Naive thymus-derived CD4-positive, alpha-beta T cell (primary cell): ENCODE measurements at places on chromosomes 16 and 17.
A peak's percentile ranks its signal among the peaks of the same experiment; 100 is the strongest.

DNA sequence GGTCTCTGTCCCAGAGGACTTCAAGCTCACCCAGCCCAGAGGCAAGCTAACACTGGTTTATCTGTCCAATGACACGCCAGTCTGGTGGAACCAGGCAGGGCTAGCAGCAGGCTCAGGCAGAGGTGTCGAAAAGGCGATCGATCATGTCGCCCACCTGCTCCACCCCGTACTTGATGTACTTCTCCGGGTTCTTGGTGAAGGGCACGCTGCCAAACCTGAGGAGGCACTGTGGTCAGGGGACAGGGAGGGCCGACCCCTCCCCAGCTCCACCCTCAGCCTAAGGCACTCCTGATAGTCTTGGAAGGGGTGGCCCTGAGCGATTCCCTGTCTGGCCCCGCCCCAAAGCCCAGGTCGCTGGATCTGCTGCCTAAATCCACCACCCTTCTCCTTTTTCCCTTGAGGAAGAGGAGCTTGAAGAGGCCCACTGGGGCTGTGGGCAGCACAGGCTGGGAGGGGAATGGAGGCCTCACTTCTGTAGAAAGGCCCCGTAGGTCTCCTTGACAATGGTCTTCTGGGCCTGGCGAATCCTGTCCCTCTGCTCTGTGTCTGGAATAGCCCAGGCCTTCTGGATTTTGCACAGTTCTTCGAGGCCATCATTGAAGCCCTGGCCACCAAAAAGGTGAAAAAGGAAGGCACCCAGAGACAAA is 4.7 kb downstream of the ZACN start:
- DNase-seq, result no peak

GRCh38 chr17:28390141-28390540 is 15.9 kb downstream of the SLC46A1 start:
- DNase-seq, result no peak

DNA sequence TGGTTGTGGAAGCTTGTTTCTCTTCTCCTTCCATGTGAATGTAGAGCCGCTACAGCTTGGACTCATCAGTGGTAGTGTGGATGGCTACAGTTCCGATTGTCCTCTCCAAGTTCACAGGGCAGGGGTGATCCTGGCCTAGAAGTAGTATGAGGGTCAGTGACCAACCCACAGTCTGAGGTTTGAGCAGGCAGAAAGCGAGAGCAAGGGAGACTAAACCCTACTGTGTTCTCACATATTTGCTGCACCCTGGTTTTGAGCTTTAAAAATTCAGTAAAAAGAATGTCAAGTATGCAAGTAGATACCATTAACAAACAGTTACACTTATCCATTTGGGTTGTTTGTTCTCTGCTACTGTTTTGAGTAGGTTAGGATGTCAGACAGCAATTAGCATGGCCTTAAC is 148.9 kb downstream of the MRTFB start:
- DNase-seq, result no peak

GRCh38 chr17:5329784-5330557 is 47.9 kb downstream of the RABEP1 start:
- DNase-seq, result no peak

GRCh38 chr17:82679586-82680465 is 18.7 kb downstream of the RAB40B start:
- DNase-seq, result no peak

GRCh38 chr17:14061666-14062560 is 7.4 kb upstream of the COX10 start:
- no peak for DNase-seq

- DNase-seq, result no peak
Observed at GRCh38 chr17:909642-910323, 69.8 kb downstream of the NXN start.

- no peak for DNase-seq
Observed at GRCh38 chr16:50820225-50820624, 78.3 kb downstream of the CYLD start.

DNA sequence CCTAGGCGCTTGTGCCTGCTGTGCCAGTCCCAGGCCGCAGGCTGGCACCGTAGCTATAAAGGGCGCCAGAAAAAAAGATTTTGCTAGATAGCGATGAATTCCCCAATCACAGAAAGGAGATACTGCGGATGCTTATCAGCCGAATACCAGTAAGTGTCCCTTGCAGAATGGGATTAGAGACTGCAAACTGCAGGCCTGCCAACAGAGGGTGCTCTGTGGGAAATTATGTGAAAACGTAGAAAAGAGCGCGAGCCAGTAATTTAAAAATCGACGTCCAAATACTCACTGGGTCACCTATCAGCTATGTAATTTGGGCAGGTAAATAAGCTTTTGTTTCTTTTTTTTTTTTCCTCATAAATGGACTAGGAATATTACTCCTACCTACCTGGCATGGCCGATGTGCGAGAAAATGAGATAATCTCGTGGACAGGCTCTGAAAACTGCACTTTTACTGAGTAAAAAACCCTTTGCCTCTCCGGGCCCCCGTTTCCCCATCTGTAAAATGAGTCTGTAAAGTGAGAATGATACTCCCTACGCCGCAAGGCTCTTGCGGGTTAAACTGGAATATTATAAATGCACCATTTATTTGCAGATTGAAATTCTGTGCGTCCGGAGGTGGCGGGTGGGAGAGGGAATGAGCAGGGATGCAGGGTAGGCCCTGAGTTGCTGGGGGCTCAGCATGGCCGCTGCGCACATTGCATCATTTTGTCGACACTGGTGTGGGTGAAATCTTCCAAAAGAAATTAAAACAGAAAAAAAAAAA is 1.2 kb upstream of the COG1 start:
- DNase-seq, result peak; percentile 53

GRCh38 chr17:7579001-7579833 is at the start of gene CD68:
TSS of gene CD68 (plus strand) at chr17:7579638. CDS start at chr17:7579678, 40 bp downstream.
- no peak for DNase-seq

DNA sequence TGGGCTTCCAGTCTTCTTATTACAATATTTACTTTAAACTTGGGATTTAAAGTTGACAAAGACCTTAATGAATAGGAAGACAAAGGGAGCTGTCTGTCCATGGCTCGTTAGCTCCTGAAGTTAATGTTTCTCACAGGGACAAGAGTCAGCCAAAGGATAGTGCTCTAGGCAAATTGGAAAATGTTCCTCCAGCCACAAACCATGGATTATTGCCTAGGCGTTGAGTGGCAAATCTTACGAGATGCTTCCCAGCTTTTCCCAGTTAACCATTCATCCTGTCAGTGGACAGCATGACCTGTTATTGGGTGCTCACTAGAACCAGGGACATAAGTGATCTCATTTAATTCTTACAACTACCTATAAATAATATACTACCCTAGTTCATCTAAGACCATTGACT is 3.6 kb downstream of the TEX2 start:
- no peak for DNase-seq

GRCh38 chr17:81406117-81406953 is 11.1 kb downstream of the BAHCC1 start:
- DNase-seq, result no peak

GRCh38 chr17:32936894-32937500 is 9.0 kb downstream of the TMEM98 start:
- DNase-seq, result peak; percentile 55

- no peak for DNase-seq
Observed at GRCh38 chr17:16026895-16027294, 27.3 kb downstream of the TTC19 start.

DNA sequence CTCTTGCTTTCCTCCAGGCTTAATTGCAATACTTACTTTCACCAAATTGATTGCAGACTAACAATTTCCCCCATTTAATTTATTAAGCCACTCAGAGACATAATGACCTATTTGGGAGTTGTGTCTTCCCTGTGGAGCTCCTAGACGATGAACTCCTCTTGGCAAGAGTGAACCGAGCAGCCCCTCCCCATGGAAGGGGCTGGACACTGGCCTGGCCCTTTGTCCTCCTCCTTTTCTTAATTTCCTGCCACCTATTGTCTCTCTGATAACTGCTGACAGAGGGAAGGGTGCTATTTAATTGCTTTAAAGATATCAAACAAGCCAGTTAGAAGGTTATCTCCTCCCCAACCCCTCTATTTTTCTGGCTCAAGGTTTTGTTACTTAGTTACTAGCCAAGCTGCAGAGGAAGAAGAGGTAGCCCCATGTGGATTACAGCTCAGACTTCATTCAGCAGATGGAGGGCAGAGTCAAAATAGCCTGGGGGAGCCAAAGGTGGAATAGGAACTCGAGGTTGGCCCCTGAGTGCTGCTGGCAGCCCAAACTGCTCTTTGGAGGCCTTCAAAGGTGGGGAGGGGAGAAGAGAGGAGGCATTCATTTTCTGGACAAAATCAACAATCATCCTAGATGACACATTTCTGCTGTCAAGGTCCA is 3.7 kb upstream of the SSTR2 start:
- DNase-seq, result no peak

DNA sequence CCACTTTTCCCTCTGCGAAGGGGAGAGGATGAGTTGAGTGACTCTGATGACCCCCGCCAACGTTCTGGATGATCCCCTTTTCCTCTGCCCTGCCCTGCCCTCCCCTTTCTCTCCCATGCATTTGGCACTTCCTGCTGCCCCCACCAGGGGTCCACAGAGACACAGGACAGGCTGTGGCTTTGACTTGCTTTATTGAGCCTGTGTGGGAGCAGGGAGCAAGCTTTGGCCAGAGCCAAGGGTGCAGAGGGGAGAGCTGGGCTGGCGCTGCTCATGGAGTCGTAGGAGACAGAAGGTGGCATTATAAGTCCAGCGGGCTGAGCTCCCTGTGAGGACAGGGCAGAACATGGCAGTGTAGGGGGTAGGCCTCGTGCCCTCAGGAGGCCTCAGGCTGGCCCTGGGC is 1.6 kb downstream of the PPY start:
- DNase-seq, result no peak

DNA sequence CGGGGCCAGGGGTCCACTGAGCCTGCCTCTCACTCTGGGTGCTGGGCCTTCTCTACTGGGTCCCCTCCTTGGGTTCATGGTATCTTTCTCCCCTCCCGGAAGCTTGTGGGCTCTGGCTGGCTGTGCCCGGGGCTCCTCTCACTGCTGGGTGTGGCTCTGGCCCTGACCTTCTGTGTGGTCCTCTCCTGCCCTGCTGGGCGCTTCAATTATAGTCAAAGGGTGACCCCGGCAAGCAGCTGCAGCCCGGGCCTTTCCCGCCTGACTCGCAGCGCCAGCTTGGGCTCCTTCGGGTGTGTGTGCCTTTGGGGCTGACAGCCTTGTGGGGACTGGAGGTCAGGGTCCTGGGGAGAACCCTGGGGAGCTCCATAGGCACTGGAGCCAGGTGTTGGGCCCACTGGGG is 54.2 kb upstream of the PVALEF start:
- DNase-seq, result no peak

- DNase-seq, result no peak
Observed at GRCh38 chr17:40124279-40125141, 2.7 kb downstream of the MSL1 start.

GRCh38 chr17:78316115-78316866 is 43.6 kb downstream of the SOCS3 start:
- DNase-seq, result no peak

DNA sequence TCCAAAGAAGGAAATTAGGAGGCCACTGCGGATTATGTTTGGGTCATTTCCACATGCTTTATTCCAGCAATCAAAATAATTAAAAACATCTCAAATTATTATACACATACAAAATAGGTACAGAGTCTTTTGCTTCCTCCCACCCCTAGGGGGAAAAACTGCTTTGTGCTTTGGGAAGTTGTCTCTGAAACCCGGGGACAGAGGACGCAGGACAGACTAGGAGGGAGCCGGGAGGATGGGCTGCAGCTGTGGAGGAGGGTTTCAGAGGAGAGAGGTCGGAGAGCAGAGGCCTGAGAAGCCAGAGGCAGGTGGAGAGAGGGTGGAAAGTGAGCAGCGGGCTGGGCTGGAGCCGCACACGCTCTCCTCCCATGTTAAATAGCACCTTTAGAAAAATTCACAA is 17.4 kb downstream of the COL1A1 start:
- DNase-seq, result no peak

DNA sequence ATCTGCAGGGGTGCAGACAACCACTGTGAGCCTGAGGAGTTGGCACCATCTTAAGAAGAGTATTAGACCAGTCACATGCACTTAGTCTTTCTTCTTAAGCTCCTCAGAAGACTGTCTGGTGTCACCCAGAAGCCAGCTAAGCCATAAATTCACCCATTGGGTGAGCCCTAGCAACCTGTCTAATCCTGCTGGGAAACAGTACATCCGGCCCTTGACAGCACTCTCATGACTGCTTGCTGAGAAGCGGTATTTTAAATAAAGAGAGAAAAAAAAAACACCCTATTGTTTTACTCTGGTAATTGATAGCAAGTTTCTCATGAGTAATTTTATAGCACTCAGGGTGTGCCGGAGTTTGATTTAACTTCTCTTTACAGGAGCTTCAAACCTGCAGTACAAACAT is 134.7 kb downstream of the SOX9 start:
- DNase-seq, result no peak

DNA sequence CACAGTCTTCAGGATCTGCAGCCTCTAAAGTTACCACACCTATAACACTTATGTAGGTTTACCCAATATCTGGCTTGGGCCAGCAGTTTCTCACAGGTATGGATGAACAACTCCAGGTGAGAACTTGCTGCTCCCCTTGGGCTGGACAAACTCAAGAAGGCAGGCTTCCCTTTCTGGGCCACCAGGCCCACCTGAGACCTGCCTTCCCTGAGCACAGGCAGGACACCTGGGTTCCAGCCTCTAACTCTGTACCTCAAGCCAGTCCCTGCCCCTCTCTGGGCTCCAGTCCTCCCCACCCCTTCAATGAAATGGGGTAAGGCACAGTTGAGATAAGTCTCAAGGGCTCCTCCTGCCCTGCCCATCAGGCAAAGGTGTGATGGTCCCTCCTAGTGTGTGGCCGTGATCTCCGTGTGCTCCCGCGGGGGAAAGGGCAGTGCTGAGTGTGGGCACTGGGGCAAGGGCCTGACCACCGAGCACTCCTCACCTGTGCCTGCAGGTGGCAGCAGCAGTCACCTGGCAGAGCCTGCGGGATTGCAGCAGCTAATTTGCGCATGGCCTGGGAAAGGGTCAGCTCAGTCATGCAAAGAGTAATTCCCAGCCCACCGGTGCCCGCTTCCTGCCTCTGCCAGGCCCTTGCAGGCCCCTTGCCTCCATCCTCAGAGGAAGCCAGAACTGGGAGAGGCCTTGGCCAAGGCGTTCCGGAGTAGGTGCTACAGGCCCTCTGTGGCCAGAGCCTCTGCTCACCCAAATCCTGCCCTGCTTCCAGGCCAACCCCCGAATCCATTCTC is 28.2 kb upstream of the ADGRG1 start:
- no peak for DNase-seq
